ENCODE measurements at places on chromosomes 7 and 10.

DNA sequence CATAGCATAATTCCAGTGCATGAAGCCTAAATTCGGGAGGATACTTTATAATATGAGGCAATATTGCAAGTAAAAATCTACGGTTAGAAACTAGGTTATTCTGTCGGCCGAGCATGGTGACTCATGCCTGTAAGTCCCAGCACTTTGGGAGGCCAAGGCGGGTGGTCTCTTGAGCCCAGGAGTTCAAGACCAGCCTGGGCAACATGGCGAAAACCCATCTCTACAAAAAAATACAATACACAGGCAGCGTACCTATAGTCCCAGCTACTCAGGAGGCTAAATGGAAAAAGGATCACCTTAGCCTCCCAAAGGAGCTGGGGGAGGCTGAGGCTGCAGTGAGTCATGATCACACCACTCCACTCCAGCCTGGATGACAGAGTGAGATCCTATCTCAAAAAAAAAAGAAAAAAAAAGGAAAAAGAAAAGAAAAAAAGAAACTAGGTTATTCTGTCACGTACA is 14.2 kb downstream of the SKAP2 start:
- peak; percentile 11 for DNase-seq

DNA sequence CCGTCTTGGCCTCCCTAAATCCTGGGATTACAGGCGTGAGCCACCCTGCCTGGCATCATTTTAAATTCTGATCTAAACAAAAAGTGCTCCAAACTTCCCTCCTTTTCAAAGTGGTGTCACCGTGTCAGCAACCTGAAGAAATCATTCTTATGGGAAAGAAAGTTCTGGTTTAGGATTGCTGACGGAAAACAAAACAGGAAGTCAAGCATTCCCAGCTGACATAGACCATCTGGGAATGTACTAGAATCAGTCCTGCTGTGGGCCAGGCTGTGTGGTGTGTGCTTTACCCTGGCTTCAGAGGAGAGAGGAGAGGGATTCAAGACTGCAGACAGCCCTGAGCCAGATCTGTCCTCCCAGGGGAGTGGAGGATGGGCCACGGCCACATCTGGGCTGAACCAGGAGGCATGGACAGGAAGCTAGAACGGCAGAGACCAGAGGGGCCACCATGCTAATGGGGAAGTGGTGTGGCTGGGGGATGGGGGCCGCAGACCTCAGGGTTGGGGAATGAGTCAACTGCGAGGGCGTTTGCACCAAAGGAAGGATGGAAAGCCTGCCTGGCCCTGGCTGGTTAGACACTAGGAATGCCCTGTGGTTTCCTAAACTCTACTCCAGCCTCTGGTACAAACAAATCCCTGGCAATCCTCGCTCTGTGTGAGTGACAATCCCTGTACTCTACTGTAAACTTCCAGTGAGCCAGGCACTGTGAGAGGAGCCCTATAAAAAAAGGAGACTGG is 16.7 kb upstream of the CLIP2 start:
- DNase-seq = peak; percentile 95

DNA sequence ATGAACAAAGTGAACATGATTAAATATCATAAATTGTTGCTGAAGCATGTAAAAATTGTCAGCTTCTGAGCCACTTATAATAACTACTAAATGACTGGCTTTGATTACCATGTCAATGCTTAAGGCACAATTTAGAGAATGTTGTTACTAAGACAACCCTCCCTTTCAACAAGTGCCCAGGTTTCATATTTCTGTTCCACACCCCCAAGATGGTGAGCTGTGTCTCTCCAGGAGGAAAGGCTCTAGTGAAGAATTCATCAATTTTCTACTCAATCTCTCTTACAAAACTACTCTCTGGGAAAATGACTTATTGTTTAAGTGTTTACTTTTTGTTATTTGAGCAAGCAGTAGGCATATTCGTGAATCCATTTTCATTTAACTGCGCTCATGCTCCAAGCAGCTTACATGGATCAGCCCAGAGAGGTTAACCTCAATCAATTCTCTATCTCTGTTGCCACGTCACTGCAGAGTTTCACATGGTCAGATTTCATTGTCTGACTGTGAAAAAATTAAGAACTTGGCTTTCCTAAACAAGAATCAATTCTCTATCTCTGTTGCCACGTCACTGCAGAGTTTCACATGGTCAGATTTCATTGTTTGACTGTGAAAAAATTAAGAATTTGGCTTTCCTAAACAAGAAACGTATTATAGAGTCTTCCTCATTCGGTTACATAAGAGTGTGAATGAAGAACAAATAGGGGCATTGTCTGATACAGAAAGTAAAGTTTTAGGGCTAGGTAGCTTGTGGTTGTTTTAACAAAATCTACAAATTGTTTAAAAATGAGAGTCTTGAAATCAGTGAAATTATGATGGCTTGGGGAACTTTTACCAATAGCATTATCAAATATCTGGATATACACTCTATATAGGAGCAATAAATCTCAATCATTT is 49.7 kb downstream of the CCDC71L start:
- no peak for DNase-seq

DNA sequence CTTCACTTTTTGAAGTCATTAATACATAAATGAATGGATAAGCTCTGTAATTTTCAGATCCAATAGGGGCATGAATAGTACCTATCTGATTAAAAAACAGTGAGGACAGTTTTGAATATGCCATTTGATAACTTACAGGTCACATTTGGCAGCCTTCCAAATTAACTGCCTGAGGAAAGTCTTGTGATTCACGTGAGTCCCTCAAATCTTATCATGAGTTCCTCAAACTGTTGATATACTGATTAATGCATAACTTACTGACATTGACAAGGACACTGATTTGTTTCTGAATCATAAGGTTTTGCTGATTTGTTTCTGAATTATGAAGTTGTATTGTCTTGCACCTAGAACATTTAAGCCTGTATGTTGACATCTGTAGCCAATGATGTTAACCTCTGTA is 55.1 kb downstream of the ANKMY2 start:
- no peak for DNase-seq

DNA sequence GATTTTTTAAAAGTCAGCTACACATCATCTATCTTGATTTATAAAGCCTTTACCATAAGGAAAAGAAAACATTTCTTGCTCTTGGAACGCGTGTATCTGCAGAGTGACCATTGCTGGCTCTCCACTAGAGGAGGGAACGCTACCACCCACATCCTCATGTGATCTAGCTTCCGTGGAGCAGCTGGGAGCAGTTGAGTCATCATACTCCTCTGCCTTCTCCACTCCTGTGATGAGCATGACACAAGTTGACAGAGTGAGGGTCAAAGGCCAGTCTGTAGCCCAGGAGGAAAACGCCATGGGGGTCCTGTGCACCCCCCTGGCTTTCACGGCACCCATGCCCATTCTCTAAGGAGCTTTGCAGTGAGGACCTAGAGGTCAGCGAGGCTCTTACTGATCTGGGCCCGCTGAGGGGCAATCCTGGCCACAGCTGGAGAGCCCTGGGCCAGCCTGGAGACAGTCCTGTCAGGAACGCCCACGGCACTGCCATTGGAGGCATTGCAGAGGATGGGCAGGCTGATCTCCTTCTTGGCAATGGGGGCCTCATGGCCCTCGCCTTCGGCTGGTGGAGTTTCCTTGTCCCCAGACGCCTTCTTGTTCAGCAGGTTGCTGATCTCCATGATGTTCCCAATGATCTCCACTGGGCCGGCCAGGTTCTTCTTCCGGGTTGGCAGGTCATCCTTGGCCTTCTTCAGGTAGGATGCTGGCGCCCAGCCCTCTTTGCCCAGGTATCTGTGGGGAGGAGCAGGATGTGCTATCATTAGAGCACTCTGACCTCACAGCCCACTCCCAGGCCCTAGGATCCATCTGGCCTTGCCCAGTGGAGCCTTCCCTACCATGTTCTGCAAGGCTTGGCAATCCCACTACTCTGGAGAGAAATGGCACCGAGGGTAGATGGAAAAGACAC is 119.2 kb downstream of the NEURL1 start:
- peak; percentile 41 for DNase-seq

GRCh38 chr10:23630885-23631284 is 192.0 kb downstream of the OTUD1 start:
- DNase-seq = peak; percentile 2

GRCh38 chr10:82889728-82890127 is 1014.7 kb downstream of the NRG3 start:
- DNase-seq = no peak

DNA sequence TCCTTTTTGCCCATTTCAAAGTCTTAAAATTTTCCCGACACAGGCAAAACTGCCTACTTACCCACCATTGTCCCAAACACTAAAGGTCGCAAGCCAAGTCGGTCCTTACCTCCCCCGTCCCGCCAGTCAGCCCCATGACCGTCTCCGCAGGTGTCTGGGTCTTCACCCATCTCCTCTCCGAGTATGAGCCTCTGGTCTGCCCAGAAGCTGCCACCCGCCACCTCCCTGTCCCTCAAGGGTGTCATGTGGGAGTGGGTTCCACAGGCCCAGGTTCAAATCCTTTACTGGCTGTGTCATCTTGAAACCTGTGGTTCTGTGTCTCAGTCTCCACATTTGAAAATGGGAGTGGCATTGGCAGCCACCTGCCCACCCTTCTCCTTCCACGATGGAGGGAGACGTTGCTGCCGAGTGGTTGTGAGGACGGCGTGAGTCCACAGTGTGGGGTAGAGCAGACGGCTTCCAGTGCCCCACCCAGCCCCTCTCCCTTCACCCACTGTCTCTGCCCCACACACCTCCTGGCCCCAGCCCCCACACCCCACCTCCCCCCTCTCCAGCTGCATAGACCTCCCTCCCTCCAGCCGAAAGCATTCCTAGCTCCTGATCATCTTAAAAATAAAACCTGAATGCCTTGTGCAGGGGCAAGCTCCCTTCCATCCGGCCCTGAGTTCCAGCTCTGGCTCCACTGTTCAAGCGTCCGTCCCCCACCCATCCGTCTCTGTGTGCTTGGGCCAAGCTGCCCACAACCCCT is 35.3 kb downstream of the FOXL3 start:
- DNase-seq = no peak

DNA sequence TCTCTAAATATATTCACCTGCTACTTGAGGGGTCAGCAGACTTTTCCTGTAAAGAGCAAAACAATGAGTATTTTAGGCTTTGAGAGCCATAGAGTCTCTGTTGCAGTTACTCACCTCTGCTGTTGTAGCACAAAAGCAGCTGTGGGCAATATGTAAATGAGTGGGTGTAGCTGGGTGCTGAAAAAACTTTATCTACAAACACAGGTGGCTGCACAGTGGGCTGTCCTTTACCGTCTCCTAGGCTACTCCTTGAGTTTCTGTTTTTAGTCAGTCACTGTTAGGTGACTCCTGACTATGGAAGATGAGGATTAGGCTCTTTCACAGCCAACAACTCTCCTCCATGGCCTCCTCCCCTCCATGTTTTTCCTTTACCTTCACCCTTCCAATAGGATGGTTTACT is 286.1 kb upstream of the C7orf33 start:
- DNase-seq = no peak

- no peak for DNase-seq
Observed at GRCh38 chr7:91843831-91844230, 36.7 kb downstream of the MTERF1 start.

DNA sequence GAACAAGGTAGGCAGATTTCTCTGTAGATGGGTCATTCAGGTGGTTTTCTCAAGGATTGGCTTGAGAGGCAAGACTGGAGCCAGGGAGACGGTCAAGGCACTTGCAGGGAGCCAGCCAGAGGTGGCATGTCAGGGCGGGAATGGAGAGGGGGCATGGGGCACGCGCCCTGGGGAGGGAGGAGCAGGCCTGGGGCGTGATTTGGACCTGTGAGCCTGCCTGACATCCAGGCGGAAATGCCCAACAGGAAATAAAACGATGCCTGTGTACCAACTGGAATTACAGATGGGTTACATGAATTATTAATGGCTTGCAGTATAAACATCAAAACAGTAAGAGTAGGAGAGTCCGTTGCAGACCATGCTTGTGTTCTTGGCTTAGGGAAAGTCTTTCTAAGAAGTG is 8.6 kb upstream of the SUN1 start:
- no peak for DNase-seq

GRCh38 chr10:79321951-79322350 is 25.3 kb upstream of the PPIF start:
- DNase-seq = no peak

DNA sequence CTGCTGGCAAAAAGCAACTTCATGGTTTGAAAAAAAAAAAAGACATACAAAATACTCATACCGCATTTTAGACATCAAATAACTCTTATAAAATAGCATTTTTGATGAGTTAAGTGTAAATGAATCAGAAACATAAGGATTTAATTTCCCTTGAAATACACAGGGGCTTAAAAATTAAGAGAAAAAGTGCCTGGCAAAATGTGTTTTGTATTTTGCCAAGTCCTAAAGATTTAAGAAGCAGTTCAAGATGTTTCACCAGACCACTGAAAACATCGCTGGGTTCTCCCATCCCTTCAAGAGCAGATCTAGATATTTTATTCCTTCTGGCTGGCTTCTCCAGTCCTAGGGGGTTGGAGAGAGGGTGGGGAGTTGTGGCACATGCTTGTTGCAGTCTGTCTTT is 396.4 kb downstream of the INHBA start:
- peak; percentile 23 for DNase-seq
